Forelimb muscle (tissue), 1 donor: ENCODE measurements at places on chromosomes 6 and 20. TPM values are rescaled to one million over a fixed set of nuclear protein-coding genes. Genes with fewer than 3 reads are reported as not detected.

The ARFGEF3 gene
- 1.7 TPM for polyA plus RNA-seq

The WFDC5 gene
- not detected for polyA plus RNA-seq

The HLA-DOA gene
- 0.56 TPM for polyA plus RNA-seq

The MRPL14 gene
- polyA plus RNA-seq, result 34.2 TPM

The PPP1R16B gene
- polyA plus RNA-seq, result 4.8 TPM

DNA sequence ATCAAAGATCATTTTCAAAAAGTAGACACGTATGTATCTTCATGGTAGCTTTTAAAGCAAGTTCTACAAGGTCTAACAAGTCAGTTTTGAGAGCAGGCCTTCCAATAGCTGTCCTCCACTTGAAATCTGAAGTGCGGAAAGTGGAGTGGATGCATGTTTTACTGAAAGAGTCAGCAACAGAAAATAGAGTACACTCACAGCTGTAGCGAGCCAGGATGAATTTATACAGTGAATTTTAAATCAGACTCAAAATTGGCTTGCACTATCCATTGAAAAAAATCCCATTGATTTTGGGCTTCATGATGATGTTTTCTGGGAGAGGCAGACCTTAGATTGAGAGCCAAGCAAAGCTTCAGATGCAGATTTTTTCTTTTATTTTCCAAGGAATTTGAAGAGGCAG is 80.6 kb downstream of the GJA10 start:
- DNase-seq, result peak; percentile 72

DNA sequence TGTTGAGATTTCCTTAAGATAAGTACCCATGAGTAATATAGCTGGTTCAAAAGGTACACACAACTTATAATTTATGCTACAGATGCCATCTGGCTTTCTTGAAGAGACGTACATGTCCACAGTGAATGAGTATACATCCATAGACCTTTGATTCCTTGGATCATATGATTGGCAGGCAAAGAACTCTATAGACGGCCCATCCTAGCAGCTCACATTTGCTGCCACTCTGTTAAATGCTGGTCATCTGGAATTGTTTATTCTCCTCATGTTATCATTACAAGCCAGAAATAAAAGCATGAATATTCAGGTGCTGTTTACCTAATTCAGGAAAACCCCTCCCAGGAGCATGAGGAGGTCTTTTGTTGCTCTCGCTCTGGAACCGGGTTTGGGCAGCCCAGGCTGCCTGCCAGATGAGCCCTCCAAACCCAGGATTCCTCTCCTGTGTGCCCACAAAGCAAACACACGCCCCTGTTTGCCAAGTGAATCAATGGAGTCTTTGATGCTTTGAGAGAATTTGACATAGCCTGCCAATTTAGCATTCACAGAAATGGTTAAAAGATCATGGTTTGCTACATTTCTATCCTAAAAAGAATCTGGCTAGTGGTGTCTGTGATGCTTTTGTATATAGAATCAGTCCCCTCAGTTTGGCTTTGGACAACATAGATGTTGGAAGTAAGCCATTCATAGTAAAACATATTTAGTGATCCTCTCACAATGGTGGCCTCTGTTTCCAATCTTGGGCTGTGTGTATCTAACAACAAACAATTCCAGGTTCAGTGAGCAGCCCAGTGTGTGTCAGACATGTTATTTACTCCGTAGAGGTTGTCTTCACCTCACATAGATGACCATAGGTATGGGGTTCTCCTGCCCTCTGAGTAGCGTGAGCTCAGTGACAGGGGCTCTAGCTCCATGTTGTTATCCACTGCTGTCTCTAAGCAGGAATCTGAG is 17.5 kb upstream of the PLCG1 start:
- no peak for DNase-seq

GRCh38 chr6:3088446-3088845 is 20.2 kb downstream of the RIPK1 start:
- no peak for DNase-seq

DNA sequence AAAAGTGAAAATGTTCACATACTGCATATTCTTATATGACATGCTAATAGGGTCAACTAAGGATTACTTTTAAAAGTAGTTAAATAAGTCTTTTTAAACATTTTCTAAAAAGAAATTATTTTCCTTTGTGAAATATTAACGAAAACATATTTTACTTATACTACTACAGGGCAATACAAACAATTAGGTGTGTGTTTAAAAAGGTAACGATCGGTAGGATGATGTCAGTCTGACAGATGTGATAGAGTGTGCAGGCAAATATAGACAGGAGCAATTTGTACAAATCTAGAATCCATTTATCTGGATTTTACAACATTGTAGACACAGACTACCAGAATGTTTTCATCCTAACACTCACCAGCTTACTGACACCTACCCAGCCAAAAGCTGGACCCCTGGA is 257.5 kb downstream of the FOXC1 start:
- DNase-seq, result no peak

DNA sequence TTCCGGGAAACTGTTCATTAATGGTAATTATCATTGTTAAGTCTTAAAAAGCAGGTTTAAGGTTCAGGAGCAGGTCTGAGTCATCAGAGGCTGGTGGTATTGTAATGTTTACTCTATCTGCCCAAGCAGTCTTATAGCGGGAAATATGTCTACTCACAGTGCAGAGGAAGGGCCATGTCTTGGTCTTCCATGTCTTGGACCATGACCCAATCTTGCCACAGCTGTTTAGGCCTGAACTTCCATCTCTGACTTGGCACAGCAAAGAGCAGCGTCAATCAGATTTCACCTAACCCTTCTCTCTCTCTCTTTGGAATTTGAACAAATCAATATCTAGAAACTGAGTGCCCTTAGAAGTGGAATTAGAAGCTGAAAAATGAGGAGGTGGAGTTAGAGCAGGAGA is 25.8 kb downstream of the SLC2A12 start:
- no peak for DNase-seq

DNA sequence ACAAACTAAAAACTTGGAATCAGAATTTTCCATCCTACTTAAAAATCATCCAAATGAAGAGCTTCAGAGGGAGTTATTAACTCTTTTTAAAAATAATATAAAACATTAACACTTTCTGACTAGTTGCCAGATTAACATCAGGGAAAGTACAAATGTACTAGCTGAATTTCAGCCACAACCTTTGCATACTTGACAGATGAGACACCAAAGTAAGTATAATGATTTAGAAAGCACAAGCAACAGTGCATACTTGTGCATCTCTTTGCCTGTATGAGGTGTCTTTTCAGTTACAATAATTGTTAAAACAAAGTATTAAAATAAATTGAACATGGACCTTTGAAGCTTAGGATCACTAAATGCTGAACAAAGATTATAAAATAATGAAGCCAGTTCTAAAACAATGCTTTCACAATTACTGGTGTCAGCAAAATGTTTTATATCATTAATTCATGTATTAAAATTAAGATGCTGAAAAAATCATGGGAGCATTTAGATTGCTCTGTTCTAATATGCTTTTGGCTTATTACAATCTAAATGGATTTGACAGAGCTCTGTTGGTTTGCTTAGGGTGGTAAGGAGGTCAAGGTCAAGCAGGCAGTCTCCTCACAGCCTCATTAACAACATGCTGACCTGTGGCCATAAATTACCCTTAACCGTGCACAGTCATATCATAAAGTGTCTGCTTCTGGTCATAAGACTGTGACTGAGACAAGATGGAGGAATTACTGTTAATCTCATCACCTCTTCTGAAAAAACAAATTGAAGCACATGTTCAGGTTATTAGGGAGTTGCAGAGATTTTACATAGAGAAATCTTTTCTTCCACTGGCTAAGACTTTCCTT is 15.1 kb downstream of the RNF217 start:
- no peak for DNase-seq

GRCh38 chr6:135935941-135936601 is 84.6 kb downstream of the PDE7B start:
- DNase-seq, result no peak

DNA sequence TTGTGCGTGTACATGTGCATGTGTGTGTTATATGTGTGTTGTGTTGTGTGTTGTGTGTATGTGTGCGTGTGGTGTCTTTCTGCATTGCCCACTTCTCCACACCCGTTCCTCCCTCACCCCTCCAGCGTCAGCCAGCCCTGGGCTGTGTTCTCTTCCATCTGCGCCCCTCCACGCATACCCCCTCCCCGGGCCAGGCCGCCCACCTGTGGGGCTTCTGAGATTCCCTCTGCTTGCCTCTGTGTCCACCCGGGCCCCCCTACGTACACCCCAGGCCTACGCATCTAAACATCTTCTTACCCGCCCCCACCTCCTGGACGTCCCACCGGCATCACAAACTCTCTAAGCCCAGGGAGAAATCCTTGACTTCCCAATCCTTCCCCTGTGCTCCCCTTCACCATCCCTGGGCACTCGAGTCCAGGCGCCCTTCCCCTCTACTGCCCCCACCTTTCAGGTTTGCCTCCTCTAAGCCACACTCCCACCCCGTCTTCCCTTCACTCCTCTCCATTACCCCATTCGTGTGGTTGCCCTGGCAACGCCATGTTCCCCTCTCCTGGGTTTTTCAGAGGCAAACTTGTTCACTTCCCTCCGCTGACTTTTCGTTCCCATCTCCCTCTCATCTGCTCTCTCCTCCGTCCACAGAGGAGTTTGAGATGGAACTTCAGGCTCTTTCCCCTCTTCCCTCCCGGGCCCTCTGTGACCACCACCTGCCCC is 81.7 kb upstream of the NNAT start:
- DNase-seq, result no peak

DNA sequence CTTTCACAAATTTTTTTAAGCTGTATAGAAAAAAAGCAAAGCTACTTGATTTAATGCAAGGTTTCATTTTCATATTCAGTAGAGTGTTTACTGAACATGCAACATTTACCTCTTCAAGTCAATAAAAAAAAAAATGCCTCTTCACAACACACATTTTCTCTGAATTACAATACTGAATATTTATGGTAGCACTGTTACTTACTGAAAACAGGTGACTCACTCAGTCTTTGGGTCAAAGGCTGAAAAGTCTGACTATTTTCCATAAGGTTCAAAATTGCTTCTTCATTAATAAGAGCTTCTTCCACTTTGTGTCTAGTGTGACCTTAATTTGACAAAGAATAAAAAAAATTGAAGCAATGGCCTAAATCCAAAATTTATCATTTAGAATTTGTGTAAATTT is 101.9 kb downstream of the REV3L start:
- DNase-seq, result no peak

GRCh38 chr6:147204843-147205311 is 660 bp downstream of the STXBP5 start:
- DNase-seq, result no peak

- DNase-seq, result no peak
Observed at GRCh38 chr6:34343806-34344205, 48.7 kb downstream of the NUDT3 start.
